ENCODE measurements at places on chromosomes 5 and 9.

DNA sequence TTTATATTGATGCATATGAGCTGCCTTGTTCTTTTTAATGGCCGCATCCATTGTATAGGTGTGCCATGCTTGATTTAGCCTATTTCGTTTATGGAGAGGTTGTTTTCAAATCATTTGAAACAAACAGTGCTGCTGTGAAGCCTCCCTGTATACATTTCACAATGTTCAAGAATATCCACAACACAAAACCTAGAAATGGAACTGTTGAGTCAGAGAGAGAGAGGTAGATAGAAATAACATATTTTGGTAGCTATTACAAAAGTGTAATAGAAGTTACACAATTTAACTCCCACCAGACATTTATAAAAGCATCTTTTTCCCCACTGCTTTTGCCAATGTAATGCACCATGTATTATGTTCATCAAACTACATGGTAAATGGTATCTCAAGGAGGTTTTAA lies 82.0 kb downstream of the FRMD3 start:
- no peak for DNase-seq

- no peak for DNase-seq
Observed at GRCh38 chr5:122607818-122608217, 167.1 kb upstream of the SNX2 start.

DNA sequence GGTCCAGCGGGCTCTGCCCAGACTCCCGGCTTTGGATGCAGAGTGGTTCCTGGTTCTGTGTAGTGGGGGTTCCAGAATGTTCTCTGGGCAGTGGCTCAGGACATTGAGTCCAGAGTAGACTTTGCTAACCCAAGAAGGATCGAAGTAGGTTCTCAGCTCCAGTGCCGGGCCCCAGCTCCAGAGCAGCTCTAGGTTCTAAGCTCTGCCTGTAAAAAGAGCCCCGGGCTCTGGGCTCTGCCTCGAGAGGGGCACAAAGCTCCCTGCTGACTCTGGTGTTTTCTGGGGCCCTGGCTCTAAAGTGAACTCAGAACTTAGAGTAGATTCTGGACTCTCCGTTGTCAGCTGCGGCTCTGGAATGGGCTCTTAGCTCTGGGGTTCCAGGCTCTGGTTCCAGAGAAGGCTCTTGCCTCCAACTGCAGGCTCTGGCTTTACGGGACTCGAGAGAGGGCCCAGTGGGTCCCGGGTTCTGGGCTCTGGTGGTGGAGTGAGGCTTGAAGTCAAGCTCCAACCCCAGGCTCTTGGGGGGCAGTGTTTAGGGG lies 414 bp downstream of the WDR38 start:
- no peak for DNase-seq

DNA sequence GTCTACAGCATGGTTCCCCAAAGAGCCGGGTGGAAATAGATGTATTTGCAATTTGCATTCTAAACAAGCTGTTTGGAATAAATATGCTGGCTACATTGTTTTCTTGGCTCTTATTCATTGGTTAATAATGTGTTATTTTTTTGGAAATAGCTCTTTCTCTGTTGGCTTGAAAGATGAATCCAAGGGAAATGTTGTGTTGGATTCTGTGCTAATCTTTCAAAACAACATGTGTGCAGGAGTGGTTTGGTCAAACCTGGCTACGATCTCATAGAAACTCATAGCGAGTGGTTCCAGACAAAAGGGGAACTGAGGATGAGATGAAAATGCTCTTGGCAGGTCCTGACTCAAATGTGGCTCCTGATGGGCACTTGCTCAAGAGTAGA lies 63.7 kb upstream of the CXCL14 start:
- DNase-seq, result no peak

- DNase-seq, result no peak
Observed at GRCh38 chr9:137256856-137257255, 1.7 kb downstream of the NELFB start.

- DNase-seq, result no peak
Observed at GRCh38 chr5:84430863-84431663, 46.4 kb upstream of the EDIL3 start.

DNA sequence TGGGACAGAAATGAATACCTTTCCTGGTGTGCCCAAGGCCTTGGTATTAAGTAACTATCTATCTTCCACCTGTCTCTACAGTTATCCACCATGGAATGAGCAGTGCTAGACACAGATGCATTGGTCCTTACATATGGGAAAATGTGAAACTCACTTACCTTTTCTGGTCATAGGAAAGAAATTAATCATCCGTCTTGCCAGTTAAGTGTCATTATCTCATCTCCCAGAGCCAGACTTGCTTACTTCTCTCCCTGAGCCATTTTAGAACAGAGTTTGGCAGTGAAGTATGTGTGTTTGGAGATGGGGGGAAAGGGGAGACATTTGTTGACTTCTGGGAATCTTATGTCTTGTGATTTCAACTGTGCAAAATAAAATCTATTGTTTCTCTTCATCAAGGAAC lies 1211.0 kb upstream of the CDH6 start:
- no peak for DNase-seq
